LoVo (cell line): ENCODE measurements at places on chromosomes 7 and 10.
A peak's percentile ranks its signal among the peaks of the same experiment; 100 is the strongest.

GRCh38 chr10:73717556-73717955 lies 19.6 kb upstream of the AGAP5 start:
- no peak for DNase-seq

DNA sequence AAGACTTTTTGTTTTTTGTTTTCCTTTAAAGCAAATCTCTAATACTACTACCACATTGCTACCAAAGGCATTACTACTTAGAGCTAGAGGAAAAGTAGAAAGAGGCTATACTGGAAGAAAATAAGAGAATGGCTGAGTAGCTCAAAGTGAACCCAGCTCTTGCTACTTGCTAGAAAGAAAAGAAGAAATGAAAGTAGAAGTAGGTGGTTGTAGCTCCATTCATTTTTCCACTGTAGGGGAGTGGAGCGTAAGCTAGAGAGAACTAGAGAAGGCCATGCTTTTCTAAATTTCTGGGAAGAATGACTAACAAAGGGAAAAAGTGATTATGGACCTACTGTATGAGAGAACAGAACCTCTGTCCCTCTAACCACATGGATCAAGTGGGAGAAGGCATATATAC lies 184.4 kb downstream of the PON1 start:
- DNase-seq = no peak

GRCh38 chr7:101165075-101165957 lies at the start of gene VGF:
VGF (minus strand) TSS chr7:101165569; CDS start chr7:101164843, 726 bp downstream.
- DNase-seq = peak; percentile 98

- no peak for DNase-seq
Measured at GRCh38 chr7:99927536-99927935, 1.9 kb downstream of the GJC3 start.

DNA sequence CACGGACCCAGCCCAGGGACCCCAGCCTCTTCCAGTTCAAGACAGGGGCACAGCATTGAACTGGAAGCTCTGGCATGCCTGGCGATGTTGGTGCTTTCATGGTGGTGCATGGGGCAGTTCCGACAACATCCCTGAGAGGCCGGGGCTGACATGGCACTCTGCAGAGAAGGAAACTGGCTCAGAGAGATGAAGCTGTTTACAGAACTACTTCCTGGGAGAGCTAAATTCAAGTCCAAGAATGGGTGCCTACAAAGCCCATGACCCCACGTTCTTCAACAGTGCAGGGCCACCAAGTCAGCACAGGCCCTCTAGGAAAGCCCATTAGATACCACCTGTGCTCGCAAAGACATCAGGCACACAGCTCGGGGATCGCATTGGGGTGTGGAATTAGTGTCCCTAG lies 470.9 kb upstream of the MGMT start:
- no peak for DNase-seq

DNA sequence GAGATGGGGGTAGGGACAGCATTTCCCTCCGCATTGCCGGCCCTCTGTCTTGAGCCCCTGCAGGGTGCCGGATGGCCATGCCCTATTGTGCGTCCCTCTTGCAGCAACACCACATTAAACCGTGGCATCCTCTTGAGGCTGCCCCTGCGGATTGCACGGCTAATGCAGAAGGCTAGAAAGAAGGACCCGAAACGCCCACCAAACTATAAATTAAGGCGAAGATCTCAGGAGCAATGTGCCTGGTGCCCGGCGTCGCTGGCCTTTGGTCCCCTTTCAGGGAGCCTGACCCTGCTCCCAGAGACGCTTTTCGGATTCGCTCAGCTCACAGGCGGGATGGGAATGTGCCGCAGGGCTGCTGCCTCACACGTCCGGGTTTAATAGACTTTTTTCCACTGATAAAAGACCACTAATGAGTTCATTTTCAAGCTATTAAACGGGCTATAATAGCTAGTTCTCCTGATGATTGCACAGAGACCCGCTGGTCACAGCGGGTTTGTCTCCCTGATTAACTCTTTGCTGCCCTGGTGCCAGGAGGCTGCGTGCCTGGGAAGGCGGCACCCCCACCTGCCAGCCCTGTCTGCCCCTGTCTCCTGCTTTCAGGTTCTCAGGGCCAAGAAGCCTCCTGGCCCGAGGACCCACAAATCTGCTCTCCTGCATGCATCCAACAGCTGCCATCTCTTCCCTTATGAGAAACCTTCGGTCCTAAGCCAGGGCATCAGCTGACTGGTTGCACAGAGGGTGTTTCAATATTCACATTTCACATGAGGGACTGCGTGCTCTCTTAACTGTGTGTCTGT lies 128.3 kb downstream of the ADARB2 start:
- no peak for DNase-seq

GRCh38 chr7:45702751-45703150 lies 128.6 kb downstream of the ADCY1 start:
- no peak for DNase-seq

GRCh38 chr7:140923358-140924006 lies 1.2 kb downstream of the BRAF start:
- DNase-seq = no peak

DNA sequence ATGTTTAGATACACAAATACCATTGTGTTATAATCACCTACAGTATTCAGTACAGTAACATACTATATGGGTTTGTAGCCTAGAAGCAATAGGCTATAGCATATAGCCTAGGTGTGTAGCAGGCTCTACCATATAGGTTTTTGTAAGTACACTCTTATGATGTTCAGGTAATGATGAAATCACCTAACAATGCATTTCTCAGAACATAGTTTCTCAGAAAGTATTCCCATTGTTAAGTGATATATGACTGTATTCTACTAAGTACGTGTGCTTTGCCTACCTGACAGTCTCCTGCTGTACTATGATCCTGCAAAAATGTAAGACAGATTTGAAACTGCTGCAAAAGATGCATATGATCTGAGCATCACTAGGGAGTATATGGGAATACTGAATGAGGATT lies 137.9 kb downstream of the JAZF1 start:
- DNase-seq = no peak

DNA sequence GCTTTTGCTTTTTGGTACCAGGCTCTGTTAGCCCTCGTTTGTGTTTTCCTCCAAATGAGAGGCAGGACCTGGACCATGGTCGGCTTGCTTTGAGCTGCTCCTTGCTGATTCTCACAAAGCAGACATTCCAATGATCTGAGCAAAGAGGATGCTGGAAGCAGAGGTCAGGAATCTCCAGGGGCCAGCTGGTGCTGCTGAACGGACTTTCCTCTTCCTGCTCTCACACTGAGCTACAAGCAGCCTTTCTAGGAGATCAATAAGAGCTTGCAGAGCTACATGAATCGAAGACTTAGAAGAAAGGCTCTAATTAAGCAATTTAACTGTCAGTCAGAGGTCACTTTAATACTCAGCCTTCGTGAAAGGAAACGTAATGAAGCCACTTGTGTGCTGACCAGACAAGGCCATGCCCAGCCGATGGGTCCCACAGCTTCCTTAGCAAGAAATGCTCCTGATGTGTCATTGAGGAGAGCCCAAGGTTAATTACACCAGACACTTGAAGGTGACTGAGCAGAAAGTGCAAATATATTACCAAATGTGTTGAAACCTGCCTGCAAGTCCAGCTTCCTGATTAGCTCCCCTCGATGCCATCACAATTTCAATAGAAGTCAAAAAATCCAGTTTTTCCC lies 151.3 kb upstream of the RSU1 start:
- no peak for DNase-seq

GRCh38 chr7:153276394-153276793 lies 516.8 kb downstream of the ACTR3B start:
- DNase-seq = no peak

GRCh38 chr10:122258136-122259074 lies 12.7 kb upstream of the BTBD16 start:
- no peak for DNase-seq

DNA sequence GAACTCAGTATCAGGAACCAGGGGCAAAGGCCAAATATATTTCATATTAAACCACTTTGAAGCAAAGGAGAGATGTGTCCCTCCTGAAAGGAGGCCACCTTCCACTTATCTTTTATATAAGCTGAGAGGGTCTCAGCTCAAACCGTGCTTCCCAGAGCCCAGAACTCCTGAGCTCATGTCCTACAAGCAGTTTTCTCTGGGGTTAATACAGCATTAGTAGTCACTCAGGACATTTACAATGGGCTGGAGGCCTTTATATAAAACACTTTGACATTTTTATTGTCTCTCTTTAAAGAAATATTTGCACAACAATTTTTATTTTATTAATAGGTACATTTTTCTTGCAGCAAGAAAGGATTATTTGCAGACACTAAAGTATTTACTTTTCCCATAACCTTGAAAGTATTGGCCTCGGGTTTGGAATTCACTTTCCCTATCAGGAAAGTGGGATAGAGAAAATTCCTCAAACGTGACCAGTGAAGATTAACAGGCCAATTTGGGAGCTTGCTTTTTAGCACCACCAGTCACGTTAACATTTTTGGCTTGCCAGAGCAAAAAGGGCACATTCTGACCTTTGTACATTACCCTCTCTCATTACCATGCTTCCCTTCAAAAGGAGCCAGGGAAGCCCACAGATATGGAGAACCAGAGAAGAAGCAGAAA lies 464.9 kb upstream of the NRP1 start:
- DNase-seq = no peak

- no peak for DNase-seq
Measured at GRCh38 chr7:132793474-132793873, 217.2 kb upstream of the PLXNA4 start.

- DNase-seq = no peak
Measured at GRCh38 chr10:111481261-111481826, 404.5 kb downstream of the ADRA2A start.

GRCh38 chr10:22459496-22459895 lies 114.2 kb downstream of the SPAG6 start:
- DNase-seq = no peak

GRCh38 chr7:131681961-131682360 lies 125.5 kb upstream of the PODXL start:
- no peak for DNase-seq

- DNase-seq = no peak
Measured at GRCh38 chr10:73810358-73810734, 1.1 kb downstream of the NDST2 start.

DNA sequence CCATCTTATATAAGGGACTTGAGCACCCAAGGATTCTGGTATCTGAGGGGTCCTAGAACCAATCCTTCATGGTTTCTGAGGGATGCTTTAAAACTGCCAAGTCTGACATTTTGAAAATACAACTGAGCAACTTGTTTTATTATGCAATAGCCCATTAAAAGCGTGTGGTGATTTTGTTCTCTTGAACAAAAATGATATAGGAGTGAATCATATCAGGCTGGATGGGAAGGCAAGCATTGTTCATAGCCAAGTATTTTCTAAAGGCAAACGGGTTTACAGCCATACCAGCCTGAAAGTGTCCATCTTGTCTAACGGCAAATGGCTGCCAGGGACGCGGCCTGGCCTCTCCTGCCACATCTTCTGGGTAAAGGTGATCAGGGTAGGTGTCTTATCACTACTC lies 23.4 kb downstream of the RPP38 start:
- no peak for DNase-seq

DNA sequence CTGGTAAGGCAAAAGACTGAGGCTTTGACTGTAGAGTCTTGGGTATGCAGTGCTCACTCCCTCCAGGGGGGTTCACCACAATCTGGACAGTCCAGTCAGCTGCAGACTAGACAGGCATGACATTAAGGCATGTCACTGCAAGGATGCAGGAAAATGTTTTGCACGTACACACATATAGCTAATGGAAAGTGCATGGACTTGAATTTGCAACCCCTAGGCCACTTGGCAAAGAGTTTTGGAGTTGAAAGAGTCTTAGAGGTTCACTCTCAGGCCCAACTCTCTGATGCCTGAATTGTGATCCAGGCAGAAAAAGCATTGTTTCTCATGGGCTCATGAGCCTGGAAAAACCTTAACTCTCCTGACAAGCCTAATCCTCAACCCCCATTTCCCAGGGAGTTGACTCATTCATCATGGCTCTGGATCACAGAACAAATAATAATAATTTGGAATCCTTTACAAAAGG lies 51.9 kb downstream of the LAMB4 start:
- DNase-seq = no peak

DNA sequence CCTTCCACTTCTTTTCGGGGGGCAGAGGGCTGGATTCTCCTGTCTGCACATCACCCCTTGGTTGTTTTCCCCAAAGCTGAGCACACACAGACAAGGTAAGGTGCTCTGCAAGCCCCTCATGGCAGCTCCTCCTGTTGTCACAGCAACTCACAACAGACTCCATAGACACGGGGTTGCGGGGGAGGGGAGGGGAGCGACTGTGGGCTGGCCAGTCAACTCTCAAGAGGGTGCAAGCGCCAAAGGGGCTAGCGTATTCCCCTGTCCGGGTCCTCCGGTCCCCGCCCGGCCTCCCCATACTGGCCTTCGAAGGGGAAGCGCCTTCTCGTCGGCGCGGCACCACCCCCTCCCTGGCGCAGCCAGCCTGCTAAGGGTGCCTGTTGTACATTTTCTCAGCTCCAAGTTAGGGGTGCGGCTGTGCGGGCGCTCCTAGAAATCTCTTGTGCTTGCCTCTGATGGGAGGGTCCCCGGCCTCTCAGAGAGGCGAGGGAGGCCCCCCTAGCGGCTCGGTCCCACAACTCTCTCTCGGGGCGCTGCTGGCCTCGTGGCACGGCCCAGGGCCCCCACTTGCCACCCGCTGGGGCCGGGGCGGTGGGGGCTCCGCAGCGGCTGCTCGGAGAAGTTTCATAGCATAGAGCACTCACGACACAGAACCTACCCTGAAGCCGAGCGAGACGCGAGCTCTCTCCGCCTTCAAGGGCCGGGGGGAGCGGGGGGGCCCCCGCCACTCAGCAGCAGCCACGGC lies 498 bp downstream of the RHOBTB1 start:
- peak; percentile 30 for DNase-seq

DNA sequence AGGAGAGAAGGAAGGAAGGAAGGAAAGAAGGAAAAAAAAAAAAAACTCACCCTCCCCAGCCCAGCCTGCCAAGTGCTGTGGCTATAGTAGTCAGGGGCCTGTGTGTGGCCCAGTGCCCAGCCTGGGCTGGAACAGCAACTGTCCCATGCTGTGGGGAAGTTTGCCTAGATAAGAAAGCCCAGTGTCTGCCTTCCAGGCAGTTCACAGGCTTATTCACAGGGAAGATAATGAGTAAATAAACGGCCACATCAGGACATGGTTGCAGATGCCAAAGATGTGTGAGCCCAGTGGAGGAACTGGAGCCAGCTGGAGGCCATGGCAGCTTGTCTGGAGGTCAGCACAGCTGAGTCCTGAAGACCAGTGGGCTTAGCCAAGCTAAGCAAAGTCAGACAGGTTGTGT lies 132.4 kb upstream of the FOXK1 start:
- DNase-seq = no peak

DNA sequence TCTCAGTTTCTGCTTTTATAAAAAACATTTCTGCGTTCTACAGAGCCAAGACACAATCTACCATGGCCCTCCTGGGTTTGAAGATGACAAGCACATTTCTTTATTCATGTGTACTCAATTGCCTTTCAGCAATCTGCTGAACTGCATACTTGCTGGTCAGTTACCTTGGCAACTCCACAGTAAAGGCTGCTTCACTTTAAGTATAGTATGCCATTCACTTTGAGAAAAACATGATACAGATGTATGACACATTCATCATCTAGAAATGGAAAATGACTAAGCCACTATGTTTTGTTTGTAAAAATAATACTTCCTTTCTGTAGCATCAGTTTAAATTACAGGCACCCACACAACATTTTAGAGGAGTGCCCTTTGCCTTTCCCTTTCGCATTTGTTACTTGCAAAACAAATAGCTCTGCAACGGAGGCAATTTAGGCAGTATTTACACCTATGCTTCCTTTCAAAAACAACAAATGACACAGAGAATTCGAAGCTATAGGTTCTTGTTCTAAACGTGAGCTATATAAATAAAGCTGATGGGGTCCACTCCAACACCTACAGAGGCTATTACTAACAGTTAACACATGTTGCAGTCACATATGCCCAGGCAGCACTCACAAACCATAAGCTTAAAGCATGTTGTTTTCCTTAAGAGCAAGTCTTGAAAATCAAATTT lies 23.5 kb downstream of the SGCE start:
- no peak for DNase-seq
